ENCODE measurements at places on chromosomes 3 and 15.

DNA sequence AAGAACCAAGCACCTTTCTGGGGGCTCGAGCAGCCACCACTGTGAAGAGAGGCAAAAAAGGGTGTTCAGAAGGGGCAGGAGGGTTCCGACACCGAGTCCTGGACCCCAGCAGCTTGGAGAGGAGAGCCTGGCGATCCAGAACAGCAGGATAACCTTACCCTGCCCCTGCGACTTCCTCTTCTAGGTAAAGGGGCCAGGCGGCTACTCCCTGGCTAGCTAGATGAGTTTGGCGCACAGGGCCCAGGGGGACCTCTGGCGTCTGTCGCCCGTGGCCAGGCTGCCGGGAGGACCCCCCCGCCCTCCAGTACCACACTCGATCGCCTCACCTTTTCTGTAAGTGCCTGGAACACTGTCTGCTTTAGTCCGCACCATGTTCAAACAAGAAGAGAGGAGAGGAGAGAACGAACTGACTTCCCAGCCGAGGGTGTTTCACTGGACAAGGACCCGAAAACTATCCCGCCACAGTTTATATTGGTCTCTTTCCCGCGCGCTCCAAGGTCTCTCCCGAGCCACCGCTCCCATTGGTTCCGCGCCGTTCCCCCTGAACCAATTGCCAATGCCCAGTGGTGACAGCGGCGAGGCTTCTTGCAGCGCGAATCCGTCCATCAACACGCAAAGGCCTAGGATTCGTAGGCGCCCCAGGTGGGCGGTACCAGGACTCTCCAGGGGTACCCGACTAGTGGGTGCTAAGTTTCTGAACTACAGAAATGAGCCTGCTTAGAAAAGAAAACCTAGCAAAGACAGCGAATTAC, at the start of gene PCLAF:
TSS of gene PCLAF (minus strand) at position 442 of the 752 bp plus-strand sequence. CDS start at position 372, 70 bp downstream.
- DNase-seq = peak; percentile 99

- no peak for DNase-seq
Measured at GRCh38 chr15:64917211-64917610, 5.5 kb downstream of the ANKDD1A start.

DNA sequence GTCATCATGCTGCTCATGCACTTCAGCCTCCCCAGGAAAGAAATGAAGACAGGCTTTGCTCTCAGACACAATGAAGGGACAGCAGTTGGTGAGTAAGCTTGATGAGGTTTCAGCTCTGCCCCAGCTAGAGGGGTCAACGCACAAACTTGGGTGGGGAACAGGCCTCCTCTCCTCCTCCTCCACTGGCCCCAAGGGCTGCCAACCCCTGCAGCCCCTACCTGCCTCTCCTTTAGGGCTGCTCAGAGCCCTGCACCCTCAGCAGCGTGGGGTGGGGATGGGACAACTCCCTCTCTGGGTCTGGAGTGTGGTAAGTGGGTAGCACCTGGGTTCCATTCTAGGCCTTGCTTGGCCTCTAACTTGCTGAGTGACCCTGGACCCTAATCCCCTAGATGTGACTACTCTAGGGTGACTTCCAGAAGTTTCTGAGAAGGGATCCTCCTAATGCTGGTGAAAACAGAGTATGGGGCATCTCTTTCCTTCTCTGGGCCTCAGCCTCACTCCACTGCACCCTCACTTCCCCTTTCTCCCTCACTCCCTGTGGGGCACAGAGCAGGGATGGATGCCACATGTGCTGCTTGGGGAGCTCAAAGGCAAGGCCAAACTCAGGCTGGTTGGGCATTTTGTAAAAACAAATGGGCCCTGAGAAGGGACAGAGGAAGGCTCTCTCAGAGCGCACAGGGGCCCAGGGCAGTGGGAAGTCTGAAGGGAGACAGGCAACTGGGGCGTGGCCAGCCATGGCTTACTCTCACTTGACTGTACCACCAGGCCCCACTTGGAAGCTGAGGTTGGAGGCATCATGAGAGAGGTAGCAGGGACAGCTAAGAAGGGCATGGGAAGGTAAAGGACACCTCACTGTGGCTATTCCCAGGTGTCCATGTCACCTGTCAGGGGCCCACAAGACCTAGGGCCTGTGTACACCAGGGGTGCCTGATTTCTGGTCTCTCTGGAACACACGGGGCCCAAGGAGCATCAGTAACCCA, 64.0 kb downstream of the SYNM start:
- no peak for DNase-seq

DNA sequence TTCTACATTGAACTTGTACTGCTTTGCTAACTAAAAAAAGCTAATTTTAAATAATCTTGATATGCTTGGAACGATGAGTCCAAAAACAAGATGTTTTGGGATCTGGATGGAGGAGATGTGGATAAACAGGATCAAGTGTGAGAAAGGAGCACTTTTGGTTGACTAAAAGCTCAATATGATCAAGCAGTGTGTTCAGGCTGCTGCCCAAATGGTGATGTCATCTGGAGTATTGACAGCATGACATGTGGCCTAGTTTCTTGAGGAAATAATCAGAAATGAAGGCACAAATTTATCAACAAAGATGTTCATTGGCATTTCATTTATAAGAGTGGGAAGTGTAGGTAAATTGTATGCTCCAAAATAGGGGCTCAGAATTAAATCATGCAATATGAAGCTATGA, 161.2 kb downstream of the SOX2 start:
- no peak for DNase-seq

DNA sequence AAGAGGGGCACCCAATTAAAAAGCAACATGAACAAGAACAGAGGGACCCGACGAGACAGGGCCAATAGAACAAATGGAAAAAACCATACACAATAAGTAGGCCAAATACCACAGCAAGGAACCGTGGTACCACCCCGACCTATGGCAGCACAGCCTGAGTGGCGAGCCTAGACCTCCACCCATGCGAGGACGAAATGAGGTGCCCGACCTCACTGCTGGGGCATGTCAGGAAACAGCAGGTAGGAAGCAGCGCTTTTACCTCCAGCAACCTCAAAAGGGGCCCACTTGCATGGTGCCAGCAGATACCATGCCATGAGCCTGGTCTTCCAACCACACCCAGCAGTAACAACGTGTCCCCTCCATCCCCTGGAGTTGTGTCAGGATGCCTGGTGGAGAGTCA, 77.9 kb downstream of the PCSK6 start:
- DNase-seq = no peak

GRCh38 chr3:31349001-31349748, 183.6 kb upstream of the STT3B start:
- DNase-seq = no peak

DNA sequence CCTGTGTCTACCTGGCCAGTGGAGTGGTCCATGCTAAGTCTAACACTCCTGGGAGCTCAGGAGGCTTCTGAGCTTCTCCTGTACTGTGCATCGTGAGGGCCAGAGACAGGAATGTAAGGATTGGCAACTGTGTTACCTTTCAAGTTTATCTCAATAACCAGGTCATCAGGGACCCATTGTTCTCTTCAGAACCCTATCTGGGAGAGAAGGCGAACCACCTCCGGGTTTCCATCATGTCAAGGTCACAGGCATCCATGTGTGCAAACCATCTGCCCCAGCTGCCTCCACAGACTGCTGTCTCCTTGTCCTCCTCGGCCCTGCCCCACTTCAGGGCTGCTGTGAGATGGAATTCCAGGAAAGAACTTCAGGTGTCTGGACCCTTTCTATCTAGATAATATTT, 5.9 kb downstream of the ANKRD63 start:
- DNase-seq = no peak

- no peak for DNase-seq
Measured at GRCh38 chr3:24288496-24289236, 206.0 kb downstream of the THRB start.

- no peak for DNase-seq
Measured at GRCh38 chr3:193865339-193865738, 270.6 kb upstream of the HES1 start.

- DNase-seq = no peak
Measured at GRCh38 chr3:82012775-82013174, 251.3 kb upstream of the GBE1 start.

DNA sequence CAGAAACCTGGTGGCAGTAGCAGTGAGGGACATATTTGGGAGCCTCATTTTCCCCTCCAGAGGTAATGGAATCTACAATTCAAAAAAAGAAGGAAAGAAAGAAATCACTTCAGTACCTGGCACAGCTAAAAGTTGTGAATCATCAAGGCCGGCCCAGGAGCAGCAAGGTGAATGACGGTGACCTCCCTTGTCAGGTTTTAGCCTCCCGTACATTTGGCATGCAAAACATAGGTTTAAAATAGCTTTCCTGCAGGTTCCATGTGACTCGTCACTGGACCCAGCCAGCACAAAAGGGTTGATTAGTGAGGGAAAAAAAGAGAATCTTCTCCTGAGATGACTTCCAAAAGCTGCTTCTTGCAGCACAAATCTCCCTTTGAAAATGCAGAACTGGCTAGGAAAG, 394.2 kb downstream of the LSAMP start:
- DNase-seq = no peak
